ENCODE measurements at places on chromosomes 3 and 15.

GRCh38 chr3:76724706-76725105 is 315.2 kb upstream of the ROBO2 start:
- DNase-seq: no peak

DNA sequence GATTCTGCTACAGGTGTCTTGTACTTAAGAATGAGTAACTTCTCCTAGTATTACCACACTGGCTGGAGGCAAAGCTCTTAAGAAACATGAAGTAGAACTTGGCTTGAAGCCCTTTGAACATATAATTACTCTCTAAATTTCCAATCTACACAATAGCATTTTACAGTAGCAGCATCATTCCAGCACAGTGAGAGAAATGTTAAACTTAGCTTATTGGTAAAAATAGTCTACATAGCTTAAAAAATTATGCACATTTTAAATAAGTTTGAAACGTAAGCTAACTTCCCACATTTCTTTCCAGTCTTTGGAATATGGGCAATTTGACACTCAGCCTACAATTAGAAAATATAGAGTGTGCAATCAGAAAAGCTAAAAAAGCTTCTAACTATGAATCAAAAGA is 32.8 kb upstream of the TOP2B start:
- no peak for DNase-seq

DNA sequence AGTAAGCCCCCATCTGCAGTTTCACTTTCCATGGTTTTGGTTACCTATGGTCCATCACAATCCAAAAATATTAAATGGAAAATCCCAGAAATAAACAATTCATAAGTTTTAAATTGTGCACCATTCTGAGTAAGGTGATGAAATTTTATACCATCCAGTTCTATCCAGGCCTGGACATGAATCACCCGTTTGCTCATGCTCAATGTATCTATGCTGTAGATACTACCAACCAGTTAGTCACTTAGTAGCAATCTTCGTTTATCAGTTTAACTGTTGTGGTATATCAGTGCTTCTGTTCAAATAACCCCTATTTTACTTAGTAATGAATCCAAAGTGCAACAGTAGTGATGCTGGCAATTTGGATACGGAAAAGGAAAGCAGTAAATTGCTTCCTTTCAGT is 381.9 kb upstream of the AGTR1 start:
- no peak for DNase-seq

DNA sequence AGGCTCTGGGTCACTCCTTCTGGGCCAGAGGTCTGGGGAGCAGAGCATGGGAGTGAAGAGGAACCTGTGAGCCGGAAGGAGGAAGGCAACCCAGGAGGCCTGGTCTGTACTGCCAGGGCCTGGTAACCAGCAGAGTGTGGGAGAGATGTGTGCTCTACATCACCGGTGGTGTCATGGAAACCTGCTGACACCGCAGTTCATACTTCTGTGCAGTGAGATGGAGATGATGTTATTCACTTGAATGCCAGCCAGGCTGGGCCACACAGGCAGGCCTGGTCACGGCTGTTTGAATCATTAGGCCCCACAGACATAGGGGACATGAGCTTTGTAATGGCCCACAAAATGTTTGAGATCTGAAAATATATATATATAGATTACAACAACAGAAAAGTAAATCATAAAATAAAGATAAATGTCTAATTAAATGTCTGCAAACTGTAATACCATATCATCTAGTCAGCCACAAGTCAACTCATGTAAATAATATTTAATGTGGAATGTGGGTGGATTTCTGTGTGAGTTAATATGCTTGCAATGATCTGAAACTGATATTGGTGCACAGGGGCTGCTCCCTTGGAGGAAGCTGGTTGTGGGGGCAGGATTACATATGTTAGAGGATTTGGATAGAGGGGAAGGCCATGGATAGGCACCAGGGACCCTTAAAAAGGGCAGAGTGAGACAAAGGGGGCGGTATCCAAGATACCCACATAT is 108.5 kb upstream of the PFN2 start:
- no peak for DNase-seq

DNA sequence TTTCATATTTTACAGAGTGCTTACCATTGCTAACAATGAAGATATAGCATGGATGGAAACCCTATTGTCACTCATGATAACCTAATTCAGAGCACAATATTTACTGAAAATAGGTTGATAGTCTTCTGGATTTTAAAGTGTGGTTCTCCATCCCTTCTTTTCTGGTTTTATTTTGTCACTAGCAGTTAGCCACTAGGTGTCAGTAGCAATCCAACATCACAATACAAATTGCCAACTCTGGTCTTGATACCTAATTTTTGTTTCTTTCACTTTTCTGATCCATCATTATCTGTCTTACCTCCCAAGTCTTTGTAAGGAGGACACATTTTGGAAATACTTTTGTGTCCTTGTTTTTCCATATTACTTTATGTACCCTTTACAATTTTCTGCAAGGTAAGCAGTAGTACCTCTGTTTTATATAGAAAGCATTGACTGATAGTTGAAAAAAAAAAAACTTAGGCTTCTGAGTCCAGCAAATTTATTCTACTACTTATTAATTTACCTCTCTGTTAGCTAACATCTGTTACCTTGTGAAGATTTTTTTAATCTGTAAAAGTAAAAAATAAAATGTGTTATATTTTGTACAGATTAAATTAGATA is 28.3 kb upstream of the CRYBG3 start:
- no peak for DNase-seq

DNA sequence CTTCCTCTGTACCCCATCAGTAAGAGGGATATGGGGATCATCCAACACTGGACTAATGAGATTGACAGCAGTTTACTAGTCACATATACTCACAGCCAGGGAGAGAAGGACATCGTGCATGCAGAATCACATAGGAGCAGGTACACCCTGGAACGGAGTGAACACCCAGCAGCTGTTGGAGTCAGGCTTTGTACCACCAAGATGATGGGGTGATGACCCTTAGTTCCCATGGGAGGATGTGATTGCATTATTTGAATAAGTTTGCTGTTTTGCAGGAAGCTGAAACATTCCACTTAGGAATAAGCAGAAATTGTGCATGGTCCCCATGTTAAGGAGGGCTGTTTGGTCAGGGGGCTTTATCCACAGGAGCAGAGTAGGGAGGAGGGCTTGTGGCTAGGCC is 482.7 kb upstream of the PDZRN3 start:
- no peak for DNase-seq

GRCh38 chr3:142003291-142003690 is 126.8 kb downstream of the ATP1B3 start:
- no peak for DNase-seq

- DNase-seq: no peak
Observed at GRCh38 chr3:121595765-121596406, 2.7 kb downstream of the FBXO40 start.

DNA sequence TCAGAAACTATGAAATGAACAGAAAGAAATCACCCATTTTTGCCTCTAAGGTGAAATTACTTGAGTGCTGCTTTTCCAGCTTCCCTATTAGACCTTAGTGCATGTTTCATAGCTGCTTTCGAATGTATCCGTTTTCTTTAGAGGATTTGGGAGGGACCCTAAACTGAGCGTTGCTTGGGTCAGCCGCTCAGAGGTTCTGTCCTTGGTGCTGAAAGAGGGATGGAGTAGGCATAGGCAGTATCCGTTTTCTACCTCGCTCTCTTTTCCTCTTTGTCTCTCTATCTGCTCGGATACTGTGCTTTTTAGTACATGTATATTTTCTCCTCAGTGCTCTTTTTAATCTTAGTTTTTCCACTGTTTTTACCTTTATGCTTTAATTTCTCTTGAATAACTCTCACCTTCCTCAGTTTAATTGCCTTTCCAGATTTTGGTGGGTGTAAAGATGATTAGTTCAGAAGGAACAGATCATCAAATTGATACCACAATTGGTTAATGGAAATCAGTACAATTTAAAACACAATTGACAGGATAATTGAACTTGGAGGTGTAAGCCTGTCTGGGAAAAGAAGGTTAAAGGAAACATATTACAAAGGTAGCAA is at the start of gene DRD3:
DRD3 (minus strand) TSS at position 283 of the 599 bp plus-strand sequence. CDS start 7,060 bp downstream, outside the sequence.
- DNase-seq: no peak

- no peak for DNase-seq
Observed at GRCh38 chr3:140994316-140994715, 52.7 kb downstream of the SLC25A36 start.

DNA sequence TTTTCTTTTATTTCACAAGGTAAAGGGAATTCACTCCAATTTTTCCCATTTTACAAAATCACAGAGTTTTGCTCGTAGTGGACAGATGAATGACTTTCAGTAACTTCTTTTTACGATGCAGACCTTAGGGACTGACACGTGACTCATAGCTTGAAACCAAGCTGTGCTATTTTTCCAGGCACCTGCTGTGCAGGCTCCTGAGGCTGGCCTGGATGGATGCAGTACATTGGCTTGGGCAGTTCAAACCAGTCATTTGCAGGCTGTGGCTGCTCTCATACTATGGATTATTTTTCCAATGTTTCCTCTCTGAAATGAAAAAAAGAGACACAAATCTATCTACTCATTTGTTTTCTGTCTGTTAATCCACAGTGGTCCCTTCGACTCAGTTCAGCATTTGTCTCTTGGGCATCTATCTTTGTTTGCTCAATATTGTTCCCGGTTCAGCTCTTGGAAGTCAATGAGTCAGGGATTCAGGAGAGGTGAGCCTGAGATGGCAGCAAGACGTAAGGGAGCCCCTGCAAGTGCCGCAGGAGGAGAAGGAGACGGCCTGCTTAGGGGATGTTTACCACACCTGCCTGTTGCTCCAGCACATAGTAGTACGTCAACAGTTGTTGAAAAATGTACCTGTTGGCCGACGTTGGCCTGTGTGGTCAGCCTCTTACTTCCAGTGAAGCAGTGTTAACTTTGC is 92.8 kb downstream of the SV2B start:
- no peak for DNase-seq

GRCh38 chr15:66145726-66146182 is 107.8 kb downstream of the MEGF11 start:
- no peak for DNase-seq

DNA sequence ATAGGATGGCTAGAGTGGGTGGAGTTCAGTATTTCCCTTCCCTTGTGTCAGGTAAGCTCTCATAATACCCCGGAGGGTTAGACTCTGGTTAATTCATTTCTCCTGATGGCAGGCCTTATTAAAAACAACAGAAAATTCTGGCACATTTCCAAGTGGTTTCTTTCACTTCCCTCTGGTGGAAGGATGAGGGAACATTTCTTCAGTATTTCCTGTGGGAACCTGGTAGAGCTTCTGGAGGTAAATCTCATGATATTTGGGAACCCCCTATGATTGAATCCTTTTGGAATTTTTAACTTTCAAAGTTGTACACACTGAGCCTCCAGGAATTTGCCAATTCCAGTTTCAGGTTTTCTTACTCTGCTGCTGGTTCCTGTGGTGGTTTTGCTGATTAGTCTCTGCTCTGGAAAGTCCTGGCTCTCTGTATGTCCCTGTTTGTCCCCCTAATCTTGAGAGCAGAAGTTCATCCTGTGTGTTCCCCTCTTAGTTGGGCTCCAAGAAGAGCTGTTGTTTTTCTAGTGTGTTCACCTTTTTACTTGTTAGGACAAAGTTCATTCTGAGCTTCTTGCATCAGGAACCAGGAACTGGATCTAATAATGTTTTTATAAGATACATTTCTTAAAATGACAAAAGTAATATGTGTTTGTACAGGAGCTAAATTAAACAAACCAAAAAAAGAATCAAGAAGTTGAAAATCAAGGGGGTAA is 12.1 kb downstream of the CHRNA7 start:
- DNase-seq: no peak

DNA sequence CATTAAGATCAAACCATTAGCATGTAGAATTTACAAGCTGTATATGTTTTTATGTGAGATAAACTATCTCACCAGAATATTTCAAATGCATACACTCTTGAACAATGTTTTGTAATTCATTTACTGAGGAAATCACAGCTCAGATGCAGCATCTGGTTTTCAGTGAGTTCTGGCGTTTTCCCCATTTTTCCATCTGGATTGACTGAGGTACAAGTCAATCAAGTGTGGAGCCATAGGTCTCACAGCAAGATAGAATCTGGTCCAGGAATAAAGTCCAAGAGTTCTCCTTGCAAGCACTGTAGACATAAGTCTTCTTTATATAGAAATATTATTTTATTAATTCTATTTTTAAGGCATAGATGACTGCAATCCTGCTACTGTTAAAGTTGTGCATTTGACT is 219.3 kb downstream of the ZBBX start:
- no peak for DNase-seq

- DNase-seq: peak; percentile 42
Observed at GRCh38 chr3:196502775-196503195, 783 bp downstream of the RNF168 start.

DNA sequence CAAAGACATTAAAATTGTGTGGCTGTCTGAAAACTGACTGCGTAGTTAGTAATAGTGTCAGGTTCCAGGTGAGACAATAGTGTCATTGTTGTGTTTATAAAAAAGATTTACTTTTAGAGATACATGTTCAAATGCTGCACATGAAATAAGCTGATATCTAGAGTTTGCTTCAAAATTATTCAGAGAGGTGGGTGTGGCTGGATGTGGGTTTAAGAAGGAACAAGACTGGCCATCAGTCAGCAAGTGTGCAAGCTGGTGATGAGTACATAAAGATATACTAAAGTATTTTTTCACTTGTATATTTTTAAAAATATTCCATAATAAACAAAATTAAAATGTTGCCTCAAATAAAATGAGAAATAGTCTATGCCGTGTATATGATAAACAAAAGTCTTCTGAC is 190.6 kb downstream of the ARRDC4 start:
- no peak for DNase-seq

DNA sequence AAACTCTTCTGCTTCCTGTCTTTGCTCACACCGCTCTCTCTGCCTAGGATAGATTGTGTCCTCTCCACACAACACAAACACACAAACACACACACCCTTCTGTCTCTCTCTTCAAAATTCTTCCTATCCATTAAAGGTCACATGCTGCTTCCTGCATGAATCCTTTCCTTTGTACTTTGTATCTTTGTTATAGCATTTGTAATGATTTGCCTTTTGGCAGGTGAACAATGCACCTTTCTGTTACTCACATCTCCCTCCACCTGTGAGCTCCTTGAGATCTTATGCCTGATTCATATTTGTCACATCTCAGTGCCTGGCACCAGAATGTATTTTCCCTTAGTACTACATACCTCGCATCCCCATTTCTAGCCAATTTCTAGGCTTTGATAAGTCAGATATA is 251.4 kb upstream of the UMPS start:
- DNase-seq: no peak

- no peak for DNase-seq
Observed at GRCh38 chr15:59998305-59998949, 5.7 kb upstream of the FOXB1 start.

DNA sequence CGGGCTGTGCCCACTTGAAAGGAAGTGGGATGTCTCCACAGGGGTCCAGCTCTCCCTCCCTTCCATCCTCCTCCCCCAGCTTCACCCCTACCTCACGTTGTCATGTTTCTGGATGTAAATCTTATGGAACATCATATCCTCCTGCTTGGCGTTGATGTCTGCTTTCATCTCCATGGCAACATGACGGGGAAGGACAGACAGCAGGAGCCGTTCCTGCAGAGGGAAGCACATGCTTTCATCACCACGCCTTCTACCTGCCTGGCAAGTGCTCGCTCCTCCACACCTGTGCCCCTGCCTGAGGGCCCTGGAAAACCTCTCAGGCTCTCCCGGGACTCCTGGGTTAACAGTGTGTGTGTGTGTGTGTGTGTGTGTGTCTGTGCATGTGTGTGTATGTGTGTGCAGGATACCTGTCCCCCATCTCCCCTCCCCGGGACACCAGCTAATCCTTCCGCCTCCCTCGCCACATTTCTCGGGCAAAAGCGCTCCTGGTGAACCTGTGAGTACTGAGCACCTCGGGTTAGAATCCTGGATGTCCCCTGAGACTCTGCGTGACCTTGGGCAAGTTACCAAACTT is 101.1 kb downstream of the ADCY5 start:
- DNase-seq: no peak

- DNase-seq: no peak
Observed at GRCh38 chr3:108022256-108023150, 68.3 kb downstream of the CD47 start.
